ENCODE measurements at places on chromosomes 2 and 18.

- DNase-seq, result no peak
Measured at GRCh38 chr18:39561126-39561525, 1995.5 kb upstream of the CELF4 start.

DNA sequence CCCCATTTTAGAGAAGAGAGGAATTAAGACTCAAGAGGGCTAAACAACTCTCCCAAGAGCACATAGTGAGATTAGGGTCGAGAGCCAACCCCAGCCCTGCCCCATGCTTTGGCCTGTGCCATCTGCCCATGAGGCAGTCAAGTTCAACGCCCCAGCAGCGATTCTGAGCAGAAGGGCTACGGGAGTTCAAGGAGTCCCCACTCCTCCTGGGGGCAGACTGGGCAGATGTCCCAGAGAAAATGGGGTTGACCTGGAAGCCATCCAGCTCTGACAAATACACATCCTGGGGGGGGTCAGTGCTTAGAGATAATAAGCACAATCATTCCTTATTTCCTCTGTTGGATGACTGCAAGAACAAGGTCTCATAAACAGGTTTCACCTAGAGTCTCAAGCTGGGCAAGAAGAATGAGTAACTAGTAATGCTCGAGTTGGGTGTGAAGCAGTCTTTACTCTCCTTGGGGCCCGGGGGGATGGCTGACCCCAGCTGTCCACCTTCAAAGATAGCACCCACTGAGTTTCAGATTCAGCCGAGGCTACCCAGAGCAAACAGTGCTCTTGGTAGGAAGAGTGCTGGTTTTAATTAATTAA is 716.4 kb downstream of the RNF144A start:
- DNase-seq, result no peak

GRCh38 chr2:27954771-27955383 is 64.3 kb downstream of the BABAM2 start:
- DNase-seq, result peak; percentile 73

GRCh38 chr2:30963184-30963583 is 155.9 kb upstream of the CAPN13 start:
- DNase-seq, result no peak

DNA sequence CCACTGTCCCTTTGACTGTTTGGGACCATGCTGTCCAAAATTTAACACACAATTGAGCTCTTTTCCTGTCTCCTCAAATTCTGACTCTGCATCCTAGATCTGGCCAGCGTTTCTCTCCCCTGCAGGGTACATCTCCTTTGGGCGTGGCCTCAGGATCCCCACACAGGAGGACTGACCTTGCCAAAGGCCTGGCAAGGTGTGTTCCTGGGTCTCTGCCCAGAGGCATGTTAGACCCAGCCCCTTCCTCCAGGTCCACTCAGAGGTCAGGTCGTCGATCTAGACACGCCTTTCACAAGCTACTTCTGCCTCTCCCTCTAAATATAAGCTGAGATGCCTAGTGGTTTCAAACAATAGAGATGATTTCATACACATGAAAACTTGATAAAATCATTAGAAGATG is 45.4 kb upstream of the SMIM21 start:
- DNase-seq, result no peak

GRCh38 chr18:56770873-56771272 is 119.7 kb downstream of the WDR7 start:
- no peak for DNase-seq

GRCh38 chr2:224584111-224584784 is 915 bp downstream of the CUL3 start:
- DNase-seq, result no peak

- no peak for DNase-seq
Measured at GRCh38 chr18:58080451-58080850, 36.4 kb downstream of the NEDD4L start.

- DNase-seq, result no peak
Measured at GRCh38 chr2:52308156-52308555, 1276.2 kb upstream of the NRXN1 start.

DNA sequence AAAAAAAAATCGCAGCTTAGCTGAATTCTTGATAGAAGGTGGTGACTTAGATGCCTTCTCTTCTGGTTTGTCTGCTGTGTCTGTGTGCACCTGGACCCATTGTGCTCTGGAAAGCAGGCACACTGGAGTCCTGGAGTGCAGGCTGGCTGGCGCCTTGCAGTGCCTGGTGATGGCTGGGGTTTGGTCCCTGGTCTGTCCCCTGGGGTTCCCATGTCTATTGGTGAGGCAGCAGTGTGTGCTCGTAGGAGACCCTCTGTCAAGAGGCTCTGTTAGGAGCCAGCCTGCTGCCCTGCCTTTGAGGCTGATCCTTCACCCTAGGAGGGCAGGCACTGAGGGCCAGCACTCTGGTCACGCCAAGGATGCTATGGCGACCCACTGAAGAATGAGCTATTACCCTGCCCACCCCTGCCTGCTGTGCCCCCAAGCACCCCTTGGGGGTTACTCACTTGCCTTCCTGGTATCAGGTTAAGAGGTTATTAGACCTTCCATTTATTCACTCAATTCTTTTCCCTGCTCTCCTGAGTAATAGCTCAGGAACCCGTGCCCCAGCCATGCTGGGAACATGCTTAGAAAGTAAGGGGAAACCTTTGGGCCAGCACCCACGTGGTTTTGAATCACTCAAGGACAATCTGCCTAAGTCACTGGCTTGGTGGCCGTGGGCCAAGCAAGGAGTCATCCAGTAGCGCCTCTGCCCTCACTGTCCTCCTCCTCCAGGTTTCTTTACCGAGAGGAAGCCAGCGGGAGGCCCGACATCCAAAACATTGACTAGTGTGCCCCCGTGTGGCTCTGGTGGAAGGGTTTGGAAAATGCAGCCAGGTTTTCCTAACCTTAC is 284.5 kb downstream of the PRKCE start:
- peak; percentile 83 for DNase-seq

GRCh38 chr2:32360416-32360815 is 3.6 kb downstream of the BIRC6 start:
- DNase-seq, result no peak

DNA sequence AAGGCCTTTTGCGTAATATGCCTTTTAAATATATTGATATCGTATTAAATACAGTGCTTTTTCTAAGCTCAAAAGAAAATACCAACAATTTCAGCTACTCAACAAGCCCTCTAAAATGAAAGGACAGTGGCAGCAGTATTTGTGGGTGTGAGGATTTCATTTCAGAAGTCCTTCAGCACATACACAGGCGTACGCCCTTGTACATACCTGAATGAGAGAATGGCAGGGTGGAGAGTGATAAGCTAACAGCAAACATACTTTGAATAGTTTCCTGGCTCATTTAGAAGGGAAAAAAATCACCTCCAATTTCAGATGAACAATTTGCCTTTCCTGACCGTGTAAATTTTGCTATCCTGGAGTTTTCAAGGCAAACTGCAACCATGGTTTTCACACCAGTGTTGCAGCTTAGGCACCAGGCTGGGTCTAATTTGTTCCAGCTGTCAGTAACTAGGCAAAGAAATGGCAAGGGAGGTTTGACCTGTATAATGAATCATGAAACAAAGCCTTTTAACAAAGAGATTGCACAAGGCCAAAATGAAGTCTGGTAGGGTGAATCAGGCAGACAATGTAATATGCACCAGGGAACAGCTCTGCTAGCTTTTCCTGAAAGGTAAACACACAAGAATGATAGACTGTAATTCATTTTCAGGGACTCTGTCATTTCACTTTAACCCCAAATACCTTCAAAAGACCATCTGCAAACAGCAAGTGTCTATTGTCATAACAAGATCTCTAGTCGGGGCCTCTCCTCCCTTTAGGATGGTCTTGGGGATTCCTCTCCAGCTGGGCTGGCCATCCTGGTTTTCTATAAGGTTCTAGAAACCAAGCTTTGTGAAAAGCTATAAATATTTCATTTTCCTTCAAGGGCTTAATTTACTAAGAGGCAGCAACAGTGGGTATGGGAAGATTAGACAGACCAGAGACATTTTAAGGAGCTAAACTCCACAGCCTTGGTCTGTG is 11.5 kb downstream of the ANKRD29 start:
- no peak for DNase-seq

DNA sequence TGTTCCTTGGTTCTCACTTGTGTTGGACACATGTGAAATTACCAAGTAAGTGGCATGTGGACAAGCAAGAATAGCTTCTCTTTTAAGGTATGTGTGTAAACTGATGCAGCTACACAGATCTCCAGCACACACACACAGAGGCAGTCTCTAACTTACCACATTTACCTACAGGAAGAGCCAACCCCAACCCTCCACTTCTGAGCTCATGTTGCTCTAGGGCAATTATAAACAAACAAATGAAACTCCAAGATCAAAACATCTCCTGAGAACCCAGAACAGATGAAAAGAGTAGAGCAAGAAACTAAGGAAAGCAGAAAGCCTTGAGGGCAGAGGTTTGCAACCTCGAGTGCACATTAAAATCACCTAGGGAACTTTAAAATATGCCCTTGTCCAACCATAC is 16.0 kb upstream of the TMEM37 start:
- no peak for DNase-seq

GRCh38 chr2:173232956-173233744 is 121.5 kb upstream of the CDCA7 start:
- no peak for DNase-seq

- no peak for DNase-seq
Measured at GRCh38 chr2:96965781-96966514, 20.4 kb downstream of the FAM178B start.

All from NCI-H510A treated with DMSO at 0.1 percent for 48 hours (cell line).